Stimulated activated CD8-positive, alpha-beta memory T cell treated with anti-CD3 and anti-CD28 coated beads, Interleukin-2, amount 100 ng/mL, for 1 hour (primary cell): ENCODE measurements at places on chromosomes 3 and 15.

DNA sequence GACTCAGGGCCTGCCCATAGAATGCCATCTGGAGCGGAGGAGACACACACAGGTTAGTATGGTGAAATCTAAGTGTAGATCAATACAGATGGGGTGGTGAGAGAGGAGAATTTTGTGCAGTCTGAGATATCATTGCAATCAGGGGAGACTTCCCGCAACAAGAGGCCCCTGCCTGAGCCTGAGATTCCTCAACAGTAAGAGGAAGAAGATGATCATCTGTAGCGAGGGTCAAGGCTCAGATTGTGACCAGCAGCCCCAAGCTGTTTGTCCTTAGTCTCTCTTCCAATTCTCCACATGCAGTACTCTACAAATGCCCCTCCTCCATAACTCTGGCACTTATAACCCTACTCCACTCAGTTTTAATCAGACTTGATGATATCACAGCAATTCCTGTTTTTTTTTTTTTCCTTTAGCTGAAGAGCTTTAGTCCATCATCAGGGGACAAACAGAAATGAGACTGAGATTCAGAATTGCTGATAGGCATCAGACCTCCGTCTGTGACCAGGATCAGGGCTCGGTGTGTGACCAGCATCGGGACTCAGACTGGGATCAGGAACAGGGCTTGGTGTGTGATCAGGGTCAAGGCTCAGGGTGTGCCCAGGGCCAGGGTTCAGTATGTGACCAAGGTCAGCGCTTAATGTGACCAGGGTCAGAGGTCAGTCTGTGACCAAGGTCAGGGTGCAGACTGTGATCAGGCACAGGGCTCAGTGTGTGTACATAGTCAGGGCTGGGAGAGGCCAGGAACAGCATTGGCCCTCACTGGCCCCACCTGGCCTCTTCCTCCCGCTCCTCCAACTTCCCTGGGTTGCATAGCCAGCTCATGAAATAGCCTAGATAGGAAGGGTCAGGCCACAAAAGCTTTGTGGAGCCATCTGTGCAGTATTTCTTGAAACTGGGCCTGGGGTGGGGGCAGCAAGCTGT lies 14.1 kb downstream of the LOXL1 start:
- DNase-seq, result no peak

DNA sequence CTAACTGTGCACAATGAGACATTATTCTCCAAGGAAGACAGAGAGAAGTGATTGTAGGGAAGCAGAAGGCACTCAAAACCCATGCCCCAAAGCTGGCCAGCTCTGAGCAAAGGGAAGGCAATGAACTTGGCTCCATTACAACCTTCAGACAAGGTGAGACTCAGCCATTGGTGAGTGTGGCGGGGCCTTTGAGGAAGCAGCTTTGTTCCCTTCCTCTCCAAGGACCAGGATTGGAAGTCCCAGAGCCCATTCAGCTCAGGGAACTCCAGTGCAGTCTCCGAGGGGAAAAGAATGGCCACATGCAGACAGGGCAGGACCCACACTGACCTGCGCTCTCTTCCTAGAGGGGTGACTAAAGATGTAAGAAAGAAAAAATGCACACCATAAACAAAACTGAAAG lies 23.1 kb downstream of the HEG1 start:
- DNase-seq, result no peak

- no peak for DNase-seq
Measured at GRCh38 chr15:78205856-78206255, 28.5 kb downstream of the ACSBG1 start.

GRCh38 chr15:68631601-68632051 lies 52.8 kb downstream of the CORO2B start:
- no peak for DNase-seq

DNA sequence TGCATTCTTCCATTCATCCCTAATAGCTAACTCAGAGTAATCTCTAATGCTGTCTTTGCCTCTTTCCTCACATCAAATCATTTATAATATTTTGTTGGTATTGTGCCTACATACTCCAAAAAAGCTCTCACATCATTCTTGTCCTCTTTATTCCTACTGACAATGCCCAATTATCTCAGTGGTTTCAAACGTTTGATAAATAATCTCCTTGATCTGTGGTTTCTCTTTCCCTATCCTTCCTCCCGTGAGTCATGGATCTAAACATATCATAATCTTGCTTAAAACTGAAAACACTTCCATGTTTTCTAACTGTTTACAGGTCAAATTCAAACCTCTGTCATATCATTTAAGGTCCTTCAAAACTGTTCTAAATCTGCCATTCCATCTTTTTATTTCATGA lies 115.1 kb downstream of the CNTN6 start:
- no peak for DNase-seq

DNA sequence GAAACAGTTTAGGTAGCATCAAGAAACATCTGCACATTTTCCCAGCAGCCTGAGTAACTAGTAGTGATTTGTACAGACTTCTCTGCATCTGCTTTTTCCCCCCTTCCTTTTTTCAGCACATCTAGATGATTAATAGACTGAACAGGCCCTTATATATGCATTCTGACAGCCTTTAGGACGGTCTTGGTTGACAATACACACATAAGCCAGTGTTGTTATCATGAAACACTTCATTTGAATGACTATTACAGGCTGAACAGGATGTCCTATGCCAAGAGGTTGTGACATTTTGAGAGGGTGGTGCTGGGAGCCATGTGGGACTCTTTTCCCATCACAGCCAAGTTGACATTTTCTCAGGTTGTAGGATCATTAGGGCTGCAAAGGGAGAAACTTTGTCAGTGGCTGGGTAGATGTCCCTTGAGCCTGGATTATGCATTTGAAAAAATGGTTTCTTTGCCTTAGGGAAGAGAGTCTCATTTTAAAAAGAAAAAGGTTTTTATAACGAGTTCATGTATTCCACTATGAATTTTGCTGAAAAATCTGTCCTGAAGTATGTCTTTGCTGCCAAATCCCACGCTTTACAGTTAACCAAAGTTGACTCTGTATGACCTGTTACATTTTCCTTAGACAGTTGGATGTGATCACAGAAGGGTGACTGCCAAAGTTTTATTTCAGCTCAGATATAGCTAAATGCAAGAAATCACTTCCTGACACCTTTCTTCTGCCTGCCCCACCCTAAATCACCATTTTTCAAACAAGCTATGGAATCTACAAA lies 73.7 kb downstream of the FILIP1L start:
- DNase-seq, result no peak

DNA sequence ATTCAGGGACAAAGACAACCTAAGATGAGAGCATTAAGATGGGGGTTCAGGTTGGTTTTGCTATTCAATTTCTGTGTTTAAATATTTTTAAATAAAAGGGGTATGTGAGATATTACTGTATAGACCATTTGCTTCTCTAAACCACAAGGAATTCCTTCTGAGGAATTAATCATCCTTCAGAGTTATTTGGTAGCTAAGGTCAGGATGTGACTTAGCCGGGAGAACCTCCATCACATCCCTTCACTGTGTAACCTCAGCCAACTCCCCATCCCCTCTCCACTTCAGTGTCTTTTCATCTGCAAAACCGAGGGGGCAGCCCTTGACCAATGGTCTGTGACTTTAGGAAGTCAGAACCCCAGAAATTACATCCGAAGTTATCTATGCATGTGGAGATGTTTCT lies 48.7 kb upstream of the SKOR1 start:
- DNase-seq, result no peak

- DNase-seq, result no peak
Measured at GRCh38 chr3:17195192-17195611, 310.4 kb downstream of the PLCL2 start.

GRCh38 chr3:127143172-127143571 lies 49.8 kb upstream of the PRR23E start:
- no peak for DNase-seq

DNA sequence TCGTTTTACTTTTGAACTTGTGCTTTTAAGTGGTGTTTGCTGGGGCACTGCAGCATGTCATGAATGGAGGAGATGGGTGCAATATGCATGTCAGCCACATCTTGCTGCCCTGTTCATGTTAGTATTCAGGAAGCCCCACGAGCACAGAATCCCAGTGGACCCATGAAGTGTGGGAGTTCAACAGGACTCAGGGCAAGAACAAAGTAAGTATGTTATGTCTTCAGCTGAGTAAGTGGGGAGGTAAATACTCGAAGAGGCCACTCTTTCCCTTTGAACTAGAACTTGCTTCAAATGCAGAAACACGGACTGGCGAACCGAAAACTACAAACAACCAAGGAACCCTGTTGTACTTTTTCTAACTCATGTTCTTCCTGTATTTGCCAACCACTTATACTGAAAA lies 23.4 kb downstream of the SOX14 start:
- DNase-seq, result no peak

- peak; percentile 93 for DNase-seq
Measured at GRCh38 chr3:49673715-49674496, at the start of gene APEH. APEH (plus strand) TSS chr3:49674351; CDS start chr3:49674402, 51 bp downstream.

DNA sequence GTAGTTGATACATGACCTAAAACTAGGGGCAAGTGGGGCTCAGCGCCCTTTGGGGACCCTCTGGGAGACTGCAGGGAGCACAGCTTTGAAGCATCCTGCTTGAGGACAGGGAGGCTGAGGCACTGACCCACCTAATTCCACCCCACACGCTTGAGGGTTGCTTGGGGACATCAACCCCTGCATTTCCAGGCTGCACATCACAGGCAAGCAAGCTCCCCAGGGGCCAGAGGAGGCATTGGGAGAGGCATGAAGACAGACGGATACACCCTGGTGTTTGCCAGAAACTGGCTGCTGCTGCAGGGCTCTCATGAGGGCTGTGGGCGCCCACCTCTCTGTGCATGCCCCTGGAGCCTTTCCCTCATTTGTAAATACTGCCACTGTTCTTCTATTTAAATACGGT lies 99.3 kb downstream of the ABHD5 start:
- DNase-seq, result no peak

DNA sequence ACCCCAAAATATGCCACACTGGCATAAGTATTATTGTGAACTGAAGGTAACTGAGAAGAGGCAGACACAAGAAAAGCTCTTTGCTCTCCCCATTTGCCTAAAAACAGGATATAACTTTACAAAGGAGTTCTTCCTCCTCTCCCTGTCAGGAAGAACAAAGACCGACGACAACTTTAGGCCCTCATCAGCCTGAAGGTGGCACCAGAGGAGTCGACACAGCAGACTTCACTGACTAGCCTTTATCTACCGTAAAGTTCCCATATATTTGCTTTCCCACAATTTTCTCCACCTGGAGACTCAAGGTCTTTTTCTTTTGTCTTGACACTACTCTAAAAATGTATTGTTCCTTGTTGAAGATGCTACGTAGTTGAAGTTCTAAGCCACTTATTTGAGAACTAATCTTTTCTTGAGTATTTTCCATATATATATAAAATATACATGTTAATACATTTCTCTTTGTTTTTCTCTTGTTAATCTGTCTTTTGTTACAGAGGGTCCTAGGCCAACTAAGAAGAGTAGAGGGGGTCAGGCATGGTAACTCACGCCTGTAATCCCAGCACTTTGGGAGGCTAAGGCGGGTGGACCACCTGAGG lies 16.2 kb upstream of the XIRP1 start:
- DNase-seq, result no peak

DNA sequence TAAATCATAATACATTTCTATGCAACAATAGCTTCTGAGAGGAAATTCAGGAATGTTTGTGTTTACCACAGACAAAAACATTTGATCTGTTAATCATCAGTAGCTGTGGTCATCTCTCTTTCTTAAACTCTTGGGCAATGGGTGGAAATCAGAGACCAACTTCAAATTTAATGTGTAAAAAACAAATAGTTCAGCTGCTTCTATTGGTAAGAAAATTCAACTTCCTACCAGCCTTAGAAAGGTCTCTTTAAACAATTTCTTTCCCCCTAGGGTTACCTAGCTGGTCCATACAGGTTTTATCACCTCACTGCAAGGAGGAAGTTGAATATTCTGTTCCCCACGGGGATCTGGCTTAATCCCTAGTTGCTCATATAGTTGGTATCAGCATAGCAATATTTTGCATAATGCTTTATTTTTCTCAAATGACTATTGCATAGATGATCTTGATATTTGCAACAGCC lies 20.3 kb upstream of the PPP4R2 start:
- no peak for DNase-seq

DNA sequence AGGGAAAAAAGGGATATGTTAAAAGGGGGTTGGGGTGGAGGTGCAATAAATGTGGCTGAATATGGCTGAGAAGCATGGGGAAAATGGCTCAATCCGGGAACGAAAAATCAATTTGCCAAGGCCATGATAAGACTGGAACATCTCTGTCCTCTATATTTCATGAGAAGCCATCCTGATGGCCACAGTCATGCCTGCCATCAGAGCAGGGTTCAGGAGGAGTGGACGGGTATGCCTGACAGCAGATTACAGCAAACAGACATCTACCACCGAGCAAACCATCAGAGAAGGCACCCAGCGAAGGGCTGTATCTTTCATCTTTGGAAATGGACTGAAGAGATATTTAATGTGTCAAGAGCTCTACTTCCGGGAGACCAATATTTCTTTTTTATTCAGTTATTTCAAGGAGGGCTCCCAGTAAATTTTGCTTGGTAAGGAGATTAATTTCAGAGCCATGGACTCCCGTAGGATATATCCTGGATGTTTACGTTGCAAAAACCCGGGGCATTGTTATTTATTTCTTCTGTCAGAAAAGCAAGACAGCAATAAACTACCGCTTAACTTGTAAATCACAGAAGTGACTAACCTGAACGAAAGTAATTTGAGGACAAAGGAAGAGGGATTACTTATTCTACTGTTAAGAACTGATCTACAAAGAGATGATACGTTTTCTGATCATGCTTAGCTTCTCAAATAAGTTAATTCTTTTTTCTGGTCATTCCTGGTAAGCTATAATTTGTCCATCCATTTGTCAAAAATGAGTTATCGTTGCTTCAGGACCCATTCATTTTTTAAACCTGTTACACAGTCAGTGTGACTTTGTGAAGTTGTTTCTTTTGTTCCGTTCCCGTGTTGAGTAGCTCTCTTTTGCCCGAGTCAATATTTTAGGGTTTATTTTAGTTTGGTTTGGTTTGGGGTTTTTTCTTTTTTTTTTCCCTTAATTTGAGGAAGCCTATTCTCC lies 80.6 kb upstream of the CHD2 start:
- no peak for DNase-seq

DNA sequence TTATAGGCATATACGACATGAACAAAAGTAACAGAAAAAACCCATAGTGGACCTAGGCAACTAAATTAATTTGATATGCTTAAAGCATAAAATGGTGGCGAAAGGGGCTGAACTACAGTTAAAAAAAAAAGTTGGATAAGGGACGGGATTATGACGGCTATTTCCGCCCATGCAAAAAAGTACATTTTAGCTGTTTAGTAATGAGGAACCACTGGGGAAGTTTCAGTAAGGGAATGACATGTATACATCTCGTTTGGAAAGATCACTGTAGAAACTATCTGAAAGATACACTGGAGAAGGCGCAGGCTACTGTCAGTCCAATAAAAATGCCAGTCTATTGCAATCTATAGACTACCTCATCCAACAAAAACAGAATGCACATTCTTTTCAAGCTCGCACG lies 65.6 kb downstream of the ZNF148 start:
- no peak for DNase-seq

DNA sequence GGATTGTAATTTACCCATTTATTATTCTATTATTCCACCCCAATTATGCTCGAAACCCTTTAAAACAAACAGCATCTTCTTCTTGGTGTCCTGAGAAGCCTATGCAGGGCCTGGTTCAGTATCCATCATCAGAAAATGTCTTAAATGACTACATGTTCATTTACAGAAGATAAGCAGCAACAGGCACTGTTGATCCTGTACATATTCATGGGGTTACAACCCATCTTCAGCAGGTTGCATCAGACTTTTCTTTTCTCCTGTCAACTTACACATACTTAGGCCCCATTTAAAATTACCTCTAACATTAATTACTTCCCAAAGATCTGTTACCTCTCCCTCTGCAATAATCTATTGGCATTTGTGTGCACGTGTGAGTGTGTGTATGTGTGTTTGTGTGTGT lies 18.9 kb downstream of the TUSC7 start:
- no peak for DNase-seq

- DNase-seq, result no peak
Measured at GRCh38 chr3:66452303-66453011, 48.4 kb downstream of the LRIG1 start.
